ENCODE measurements at places on chromosomes 11 and 22.

- DNase-seq: no peak
Measured at GRCh38 chr22:35488513-35488912, 52.1 kb upstream of the RASD2 start.

- no peak for DNase-seq
Measured at GRCh38 chr11:129766898-129767604, 48.6 kb upstream of the TMEM45B start.

- no peak for DNase-seq
Measured at GRCh38 chr22:50058061-50058905, at the start of gene TTLL8. Gene TTLL8 (minus strand): TSS chr22:50058298.

GRCh38 chr11:7688238-7688826, 15.0 kb upstream of the CYB5R2 start:
- no peak for DNase-seq

All from lower lobe of right lung (tissue), 2 donors.